ENCODE measurements at places on chromosomes 2 and 18.

GRCh38 chr18:48913775-48914174 is 37.0 kb downstream of the SMAD7 start:
- no peak for DNase-seq

DNA sequence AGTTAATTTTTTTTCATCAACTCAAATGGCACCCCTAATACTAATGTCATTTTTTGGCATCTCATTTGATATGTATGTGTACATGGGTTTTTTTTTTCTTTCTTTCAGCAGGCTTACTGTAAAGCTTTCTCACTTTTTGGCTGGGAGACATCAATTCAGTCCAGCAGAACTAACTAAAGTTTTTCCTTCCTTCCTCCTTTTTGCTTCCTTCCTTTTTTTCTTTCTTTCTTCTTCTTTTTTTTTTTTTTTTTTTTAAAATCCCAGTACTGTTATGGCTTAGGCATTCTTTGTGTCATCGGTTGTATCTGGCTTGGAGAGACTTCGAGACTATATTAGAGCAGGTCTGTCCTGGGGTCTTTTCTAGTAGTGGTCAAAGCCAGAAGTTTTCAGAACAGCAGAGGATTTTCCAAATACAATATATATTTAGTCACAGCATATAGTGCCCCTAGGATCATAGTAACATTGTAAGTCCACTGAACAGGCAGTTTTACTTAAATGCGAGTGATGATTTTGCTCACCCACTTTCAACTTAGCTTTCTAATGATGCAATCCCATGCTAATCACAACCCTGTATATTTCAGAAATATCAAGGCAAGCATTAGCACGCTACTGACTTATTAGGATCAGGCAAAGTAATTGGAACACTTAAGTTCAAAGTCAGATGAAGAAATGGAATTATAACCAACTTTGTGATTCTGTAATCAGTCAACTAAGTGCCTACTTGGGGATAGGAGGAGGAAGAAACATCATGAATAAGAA is 4.0 kb downstream of the KLHL29 start:
- no peak for DNase-seq

DNA sequence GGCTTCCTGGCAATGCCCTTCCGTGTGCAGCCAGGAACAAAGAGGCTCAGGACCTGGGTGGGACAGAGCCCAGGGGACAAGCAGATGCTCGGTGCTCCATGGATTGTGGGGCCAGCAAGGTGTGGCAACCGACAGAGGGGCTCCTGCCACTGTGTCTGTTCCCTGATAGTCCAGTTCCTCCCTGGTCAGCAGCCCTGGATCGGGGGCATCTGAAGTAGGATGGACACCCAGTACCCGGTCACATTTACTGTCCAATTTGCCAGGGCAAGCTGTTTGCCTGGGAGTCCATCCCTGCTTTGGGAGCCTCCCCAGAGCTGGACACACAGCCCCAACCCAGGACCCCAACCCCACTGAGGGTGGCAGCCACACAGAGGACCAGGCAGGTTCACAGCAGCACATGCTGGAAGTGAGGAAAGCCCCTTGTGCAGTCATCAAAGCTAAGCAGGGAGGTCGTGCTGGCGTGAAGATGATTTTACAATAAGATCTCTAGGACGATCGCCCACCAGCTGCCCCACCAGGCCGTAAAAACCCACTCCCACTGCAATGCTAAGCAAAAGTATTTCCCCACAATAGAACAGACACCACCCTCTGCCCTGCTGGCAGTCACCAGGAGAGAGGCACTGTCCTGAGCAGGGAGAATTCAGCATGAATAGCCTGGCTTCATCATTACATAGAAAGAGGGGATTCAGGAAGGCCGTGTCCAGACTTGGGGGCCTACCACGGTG is 141.7 kb downstream of the NDUFA10 start:
- no peak for DNase-seq

- DNase-seq = no peak
These were observed 138.6 kb downstream of the NFATC1 start for GRCh38 chr18:79534356-79534755.

DNA sequence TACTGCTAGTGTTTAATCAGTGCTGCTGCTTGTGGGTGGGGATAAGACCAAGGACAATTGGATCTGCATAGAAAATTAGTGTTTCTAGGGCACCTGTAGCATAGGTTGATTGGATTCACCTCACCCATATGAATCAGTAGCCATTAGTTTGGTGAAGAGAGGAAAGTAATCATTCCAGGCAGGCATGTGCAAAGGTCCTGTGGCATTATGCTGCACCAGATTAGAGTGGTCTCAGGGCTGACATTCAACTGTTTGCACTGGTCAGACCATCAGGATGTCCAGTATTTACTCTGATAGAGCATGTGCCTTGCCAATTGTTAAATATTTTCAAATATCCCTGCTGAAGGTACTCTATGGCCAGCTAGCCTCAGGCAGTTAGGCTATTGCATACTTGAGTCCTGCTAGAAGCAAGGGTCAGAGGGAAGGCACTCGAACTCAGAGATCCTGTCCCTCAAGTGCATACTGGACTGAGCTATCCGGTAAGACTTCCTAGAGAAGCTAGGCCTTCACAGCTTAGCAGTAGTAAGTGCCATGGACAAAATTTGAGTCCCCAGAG is 64.7 kb downstream of the SKA1 start:
- DNase-seq = no peak

- DNase-seq = no peak
These were observed 1271.7 kb downstream of the CNTNAP5 start for GRCh38 chr2:125296742-125297141.

- no peak for DNase-seq
These were observed 36.2 kb downstream of the SNED1 start for GRCh38 chr2:241034490-241035141.

GRCh38 chr2:163341426-163341825 is 394.4 kb downstream of the FIGN start:
- DNase-seq = no peak

- no peak for DNase-seq
These were observed 398.9 kb downstream of the FBXO15 start for GRCh38 chr18:73748731-73749130.

DNA sequence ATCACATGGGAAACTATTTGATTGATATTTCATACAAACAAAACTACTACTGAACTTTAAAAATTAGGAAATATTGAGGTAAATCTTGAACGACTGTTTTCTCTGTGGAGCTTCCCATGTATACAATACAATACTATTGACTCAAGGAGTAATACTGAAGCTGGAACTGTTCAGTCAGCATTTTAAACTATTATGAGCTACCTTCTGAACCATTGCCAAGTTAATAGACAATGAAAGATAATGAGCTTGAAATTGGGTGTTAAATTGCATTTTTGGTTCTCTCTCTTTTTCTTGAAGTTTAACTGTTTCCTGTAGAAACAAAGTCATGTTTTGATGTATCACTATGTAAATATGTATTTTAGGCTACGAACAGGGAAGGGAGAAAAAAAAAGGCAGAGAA is 569.2 kb downstream of the ZEB2 start:
- DNase-seq = no peak

DNA sequence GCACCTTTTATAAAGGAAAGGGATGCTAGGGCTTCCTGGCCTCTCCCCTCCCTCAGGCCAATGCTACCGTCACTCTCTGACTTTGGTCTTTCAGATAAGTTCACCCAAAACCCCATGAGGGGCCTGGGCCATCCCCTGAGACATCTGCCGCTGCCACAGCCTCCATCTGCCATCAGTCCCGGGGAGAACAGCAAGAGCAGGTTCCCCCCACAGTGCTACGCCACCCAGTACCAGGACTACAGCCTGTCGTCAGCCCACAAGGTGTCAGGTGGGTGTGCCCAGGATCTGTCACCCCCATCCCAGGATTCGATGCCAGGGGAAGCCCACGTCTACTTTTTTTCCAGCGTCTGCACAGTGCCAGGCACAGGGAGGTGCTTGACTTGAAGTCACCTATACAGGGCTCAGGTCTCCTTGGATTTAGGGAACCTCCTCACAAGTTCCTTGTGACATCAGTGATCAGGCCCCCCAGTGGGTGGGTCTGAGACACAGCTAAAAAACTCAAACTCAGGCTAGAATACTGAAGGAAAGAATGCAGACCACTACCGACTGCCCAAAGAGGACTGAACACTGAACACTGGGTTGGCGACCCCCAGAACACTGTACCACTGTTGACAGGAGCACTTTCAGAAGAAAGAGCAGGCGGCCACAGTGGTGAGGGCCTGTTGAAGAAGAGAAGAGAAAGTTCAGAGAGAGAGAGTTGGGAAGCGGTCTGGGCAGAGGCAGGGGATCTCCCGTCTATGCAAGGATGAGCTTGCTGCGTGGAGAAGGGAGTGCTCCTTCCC is 85.3 kb downstream of the EPAS1 start:
- DNase-seq = no peak

DNA sequence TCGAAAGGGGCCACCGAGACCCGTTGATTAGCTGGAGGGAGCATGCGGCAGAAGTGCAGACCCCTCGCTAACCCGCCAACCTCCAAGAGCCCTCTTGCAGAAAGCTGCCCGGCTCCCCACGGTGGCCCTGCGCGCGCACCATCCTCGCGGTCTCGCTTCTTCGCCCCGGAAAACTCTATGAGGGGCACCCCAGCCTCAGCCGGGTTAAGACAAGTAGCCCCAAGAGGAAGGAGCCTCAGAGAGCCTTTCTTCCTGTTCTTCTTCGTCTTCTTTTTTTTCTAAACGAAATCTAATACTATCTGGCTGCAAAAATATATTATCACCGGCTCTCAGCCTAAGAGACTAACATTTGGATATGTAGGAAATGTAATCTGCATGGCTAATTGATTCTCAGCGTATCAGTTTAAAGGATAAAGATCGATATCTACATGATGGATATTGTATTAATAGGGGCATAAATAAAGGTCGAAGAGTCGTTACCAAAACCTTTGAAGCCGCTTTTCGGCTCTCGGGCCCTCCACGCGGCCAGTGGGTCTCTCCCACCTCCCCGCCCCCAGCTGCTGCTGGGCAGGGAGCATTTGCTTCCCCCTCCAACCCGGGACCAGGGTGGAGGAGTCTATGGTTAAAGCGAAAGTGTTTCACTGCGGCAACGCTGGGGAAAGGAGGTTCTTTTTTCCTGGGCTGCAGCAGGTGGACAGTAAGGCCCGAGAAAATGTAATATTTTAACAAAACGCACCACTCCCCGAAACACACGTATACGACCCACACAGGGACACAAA is 6.1 kb upstream of the PAX3 start:
- no peak for DNase-seq
